ENCODE measurements at places on chromosomes 4 and X.

DNA sequence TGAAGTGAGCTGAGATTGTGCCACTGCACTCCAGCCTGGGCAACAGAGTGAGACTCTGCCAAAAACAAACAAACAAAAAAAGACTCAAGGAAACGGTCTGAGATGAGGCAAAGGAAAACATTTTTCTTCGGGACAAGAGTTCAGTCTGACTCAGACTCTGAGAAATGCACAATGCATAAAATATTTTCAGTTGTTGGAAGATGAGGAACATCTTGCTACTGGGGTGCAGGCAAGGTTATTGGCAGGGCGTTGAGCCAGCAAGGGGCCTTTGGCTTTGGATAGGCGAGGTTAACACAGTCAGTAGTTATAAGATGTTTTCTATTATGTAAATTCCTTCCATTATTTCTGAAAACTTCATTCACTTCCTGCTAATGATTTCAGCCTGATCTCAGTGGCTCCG lies 96.1 kb upstream of the VCX start:
- H3K27me3 ChIP-seq, result no peaks in the 10 kb centered on the region
- no peaks in the 10 kb centered on the region for H3K4me1 ChIP-seq
- no peak for DNase-seq
- H3K36me3 ChIP-seq, result no peaks in the 10 kb centered on the region

GRCh38 chrX:23980011-23980441 lies 47.0 kb downstream of the KLHL15 start:
- no peaks in the 10 kb centered on the region for H3K27me3 ChIP-seq
- H3K4me3 ChIP-seq, result no peak overlapping the region
- no peak for DNase-seq
- no peak overlapping the region for H3K27ac ChIP-seq

DNA sequence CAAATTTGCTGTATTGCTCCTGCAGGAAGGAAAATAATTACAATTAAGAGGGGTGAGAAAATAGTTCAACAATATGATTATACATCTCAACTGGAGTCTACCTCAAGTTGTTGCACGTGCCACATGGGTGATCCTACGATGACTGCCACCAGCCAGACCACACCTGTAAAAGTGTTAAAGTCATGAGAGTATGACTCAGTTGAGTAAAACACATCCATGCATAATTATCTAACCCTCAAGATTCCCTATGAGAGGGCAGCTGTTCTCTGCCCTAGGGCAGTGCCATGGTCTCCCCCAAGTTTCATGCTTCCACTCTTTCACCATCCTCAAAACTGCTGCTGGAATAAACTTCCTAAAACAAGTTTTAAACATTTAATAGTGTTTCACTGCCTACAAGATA lies 44.1 kb downstream of the QRFPR start:
- no peaks in the 10 kb centered on the region for H3K36me3 ChIP-seq
- H3K27ac ChIP-seq, result no peak overlapping the region
- H3K27me3 ChIP-seq, result peaks cover 10% of the 10 kb centered on the region
- no peaks in the 10 kb centered on the region for H3K4me1 ChIP-seq
- H3K4me3 ChIP-seq, result no peak overlapping the region

- no peaks in the 10 kb centered on the region for H3K36me3 ChIP-seq
- DNase-seq, result no peak
- peaks cover 9% of the 10 kb centered on the region for H3K27me3 ChIP-seq
- no peaks in the 10 kb centered on the region for H3K4me1 ChIP-seq
- H3K4me3 ChIP-seq, result no peak overlapping the region
Observed at GRCh38 chr4:141810712-141811375, 174.5 kb downstream of the IL15 start.

DNA sequence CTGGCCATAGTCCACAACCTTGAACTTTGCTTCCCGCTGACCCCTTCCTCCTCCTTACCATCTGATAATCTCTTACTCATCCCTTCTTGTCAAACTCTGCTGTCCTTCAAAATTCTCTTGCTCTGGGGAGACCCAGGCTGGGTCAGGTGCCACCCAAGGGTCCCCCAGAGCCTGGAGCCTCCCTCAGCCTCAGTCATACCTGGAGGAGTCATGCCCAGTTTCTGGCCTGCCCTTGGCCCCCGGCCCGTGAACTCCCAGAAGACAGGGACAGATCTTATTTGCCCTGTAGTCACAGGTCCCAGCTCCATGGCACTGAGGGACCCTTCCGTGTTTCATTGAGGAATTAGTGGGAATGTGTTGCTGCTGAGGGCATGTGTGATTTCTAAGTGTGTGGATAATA lies 4.7 kb upstream of the GPR78 start:
- no peaks in the 10 kb centered on the region for H3K4me1 ChIP-seq
- H3K4me3 ChIP-seq, result no peak overlapping the region
- peaks cover 9% of the 10 kb centered on the region for H3K27me3 ChIP-seq
- H3K36me3 ChIP-seq, result no peaks in the 10 kb centered on the region
- no peak for DNase-seq
- no peak overlapping the region for H3K27ac ChIP-seq

- H3K4me1 ChIP-seq, result no peaks in the 10 kb centered on the region
- no peak overlapping the region for H3K27ac ChIP-seq
- H3K27me3 ChIP-seq, result no peaks in the 10 kb centered on the region
- no peaks in the 10 kb centered on the region for H3K36me3 ChIP-seq
- H3K4me3 ChIP-seq, result no peak overlapping the region
Observed at GRCh38 chrX:67777148-67777547, 233.3 kb downstream of the AR start.

DNA sequence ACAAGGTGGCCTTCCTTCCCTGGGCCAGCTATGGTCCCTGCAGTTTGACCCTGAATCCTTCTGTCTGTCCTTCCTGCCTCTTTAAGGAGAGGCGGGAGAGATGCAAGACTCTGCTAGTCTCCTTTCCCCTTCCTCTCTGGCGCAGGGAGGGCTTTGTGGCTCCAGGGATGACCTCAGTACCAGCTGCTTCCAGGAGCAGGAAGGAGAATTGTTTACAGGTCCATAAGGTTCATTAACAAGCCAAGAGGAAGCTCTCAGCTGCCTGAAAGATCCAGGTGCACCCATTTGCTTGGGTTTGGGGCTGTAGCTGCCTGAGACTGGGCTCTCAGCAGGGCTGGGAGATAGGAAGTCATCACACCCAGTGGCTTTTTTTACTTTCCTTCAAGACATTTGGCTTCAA lies 4.0 kb upstream of the FATE1 start:
- no peak overlapping the region for H3K27ac ChIP-seq
- H3K4me1 ChIP-seq, result no peaks in the 10 kb centered on the region
- no peak for DNase-seq

DNA sequence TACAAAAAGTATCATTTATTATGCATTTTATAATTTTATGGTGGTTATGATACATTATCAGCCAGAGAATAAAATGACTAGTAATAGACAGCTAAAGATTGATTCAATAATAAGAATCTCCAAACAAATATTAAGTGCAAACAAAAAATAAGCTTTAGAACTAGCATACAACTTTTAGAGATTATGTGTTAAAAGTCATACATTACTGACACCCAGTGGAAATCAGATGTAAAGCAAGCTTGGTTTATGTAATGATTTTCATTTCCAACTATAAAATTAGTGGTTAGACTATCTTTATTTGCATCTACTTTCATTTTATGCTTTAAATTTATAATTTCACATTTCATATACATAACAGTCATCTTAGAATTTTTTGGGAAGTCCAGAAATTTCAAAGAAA lies 57.7 kb downstream of the IL13RA2 start:
- H3K36me3 ChIP-seq, result no peaks in the 10 kb centered on the region
- no peak overlapping the region for H3K4me3 ChIP-seq
- no peaks in the 10 kb centered on the region for H3K27me3 ChIP-seq
- H3K27ac ChIP-seq, result no peak overlapping the region

GRCh38 chr4:128957459-128957858 lies 135.9 kb downstream of the SCLT1 start:
- no peak for DNase-seq
- no peak overlapping the region for H3K4me3 ChIP-seq
- peaks cover 9% of the 10 kb centered on the region for H3K4me1 ChIP-seq
- no peaks in the 10 kb centered on the region for H3K27me3 ChIP-seq
- peaks cover 6% of the 10 kb centered on the region for H3K36me3 ChIP-seq

DNA sequence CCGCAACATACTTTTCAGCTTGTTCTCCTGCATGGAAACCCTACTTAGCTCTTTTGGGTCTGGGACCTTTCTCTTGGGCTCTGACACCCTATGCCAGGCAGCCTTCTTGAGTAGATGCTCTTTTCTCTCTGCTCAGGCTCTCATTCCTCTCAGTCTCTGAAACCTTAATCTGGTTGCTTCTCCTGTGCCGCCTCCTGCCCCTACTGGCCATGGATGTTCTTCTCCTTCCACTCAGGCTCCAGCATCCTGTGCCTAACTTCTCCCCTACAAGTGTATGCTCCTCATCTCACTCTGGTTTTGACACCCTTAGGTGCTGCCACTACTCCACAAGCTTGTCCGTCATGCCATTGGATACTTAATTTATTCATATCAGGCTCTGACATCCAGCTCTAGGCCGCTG lies 15.2 kb downstream of the BLTP1 start:
- H3K27me3 ChIP-seq, result no peaks in the 10 kb centered on the region
- no peak overlapping the region for H3K27ac ChIP-seq
- H3K4me1 ChIP-seq, result peaks cover 21% of the 10 kb centered on the region
- no peak for DNase-seq

DNA sequence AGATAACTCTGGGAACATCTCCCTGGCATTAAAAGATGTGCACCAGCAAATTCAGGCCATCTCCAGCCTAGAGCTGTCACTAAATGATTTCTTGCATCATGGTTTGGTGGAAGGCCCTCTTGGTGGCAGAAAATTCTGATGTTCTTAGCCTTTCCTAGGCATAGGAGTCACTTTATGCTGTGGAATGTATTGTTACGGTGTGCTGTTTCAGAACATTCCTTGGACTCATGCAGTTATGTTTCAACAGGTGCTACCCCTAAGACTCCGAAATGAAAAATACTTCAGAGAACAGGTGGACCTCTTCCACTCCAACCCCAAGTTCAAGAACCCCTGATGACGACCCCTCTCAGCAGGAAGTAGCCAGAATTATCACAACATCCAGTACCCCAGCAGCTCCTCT lies 20.3 kb upstream of the PAPSS1 start:
- H3K4me1 ChIP-seq, result peaks cover 4% of the 10 kb centered on the region
- no peak overlapping the region for H3K4me3 ChIP-seq
- H3K36me3 ChIP-seq, result no peaks in the 10 kb centered on the region
- no peak overlapping the region for H3K27ac ChIP-seq
- no peak for DNase-seq
- no peaks in the 10 kb centered on the region for H3K27me3 ChIP-seq

Measured in activated CD4-positive, alpha-beta memory T cell treated with anti-CD3 and anti-CD28 coated beads for 36 hours (primary cell).